ENCODE measurements at places on chromosomes 7 and 10.

DNA sequence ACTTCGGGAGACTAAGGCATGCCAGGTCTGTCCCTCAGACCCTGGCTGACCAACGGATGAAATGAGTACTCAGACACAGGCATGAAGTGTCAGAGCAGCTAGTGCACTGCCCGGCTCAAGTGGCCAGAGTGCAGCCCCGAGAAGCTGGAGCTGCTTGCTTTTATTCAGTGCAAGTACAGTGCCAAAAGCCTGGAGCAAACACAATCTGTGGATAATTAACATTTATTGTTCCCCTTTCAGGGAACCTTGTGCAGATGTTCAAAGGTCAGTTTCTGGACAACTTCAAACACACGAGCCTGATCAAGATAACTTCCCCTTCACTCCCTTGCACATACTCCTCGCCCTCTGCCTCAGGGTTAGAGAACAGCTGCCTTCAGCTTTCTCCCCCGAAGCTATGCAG is 7.9 kb upstream of the ATE1 start:
- no peak for DNase-seq

GRCh38 chr7:33809228-33809627 is 96.1 kb upstream of the BMPER start:
- no peak for DNase-seq

GRCh38 chr7:142669074-142669654 is 80.1 kb upstream of the PRSS1 start:
- DNase-seq, result no peak

DNA sequence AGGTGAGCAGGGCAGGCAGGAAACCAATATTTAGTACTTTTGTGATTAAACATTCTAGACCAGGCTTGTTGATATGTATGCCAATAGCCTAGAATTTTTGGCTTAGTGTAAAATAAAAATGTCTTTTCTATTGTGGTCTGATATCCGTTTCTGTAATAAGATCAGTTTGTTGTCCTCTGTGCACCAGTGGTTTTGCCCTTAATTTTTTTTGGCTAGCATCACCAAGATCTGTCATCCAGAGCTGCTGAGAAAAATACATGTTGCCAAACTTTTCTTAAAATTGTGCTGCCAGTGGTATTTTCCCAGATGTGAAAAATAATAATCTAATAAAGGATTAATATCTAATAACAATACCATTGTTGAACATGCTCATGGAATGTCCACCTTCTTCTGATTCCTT is 115.6 kb downstream of the TWIST1 start:
- no peak for DNase-seq

DNA sequence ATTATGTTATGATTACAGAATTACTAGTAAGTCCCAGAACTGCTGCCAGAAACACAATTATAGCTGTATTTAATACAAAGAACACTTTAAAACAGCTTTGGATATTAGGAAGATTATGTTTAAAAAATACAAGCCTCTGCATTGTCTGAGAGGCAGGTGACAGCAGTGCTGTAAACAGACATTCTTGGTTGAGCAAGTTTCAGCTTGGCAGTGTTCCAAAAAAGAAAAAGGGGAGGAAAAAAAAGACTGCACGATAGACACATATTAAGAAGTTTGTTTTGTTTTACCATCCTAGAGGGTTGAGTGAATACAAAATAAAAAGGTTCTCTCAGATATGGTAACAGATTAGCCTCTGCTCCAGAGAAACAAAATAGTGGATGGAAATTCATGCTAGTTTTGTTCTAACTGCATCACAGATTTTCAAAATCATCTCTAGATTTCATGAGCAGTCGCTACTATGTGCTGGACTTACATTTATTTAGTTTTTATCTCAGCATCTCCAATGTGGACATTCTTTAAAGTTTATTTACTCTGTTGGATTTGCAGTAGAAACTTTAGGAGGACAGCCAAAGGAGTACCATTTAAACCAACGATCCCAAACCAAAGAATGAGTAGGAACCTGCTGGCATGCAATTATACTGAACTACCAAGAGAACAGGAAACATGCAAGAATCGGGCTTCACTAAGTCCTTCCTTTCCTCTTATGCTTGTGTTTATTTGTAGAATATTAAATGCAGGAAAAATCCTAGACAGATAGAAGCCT is 9.0 kb downstream of the FAM204A start:
- no peak for DNase-seq

GRCh38 chr7:152894295-152895170 is 135.0 kb downstream of the ACTR3B start:
- no peak for DNase-seq

DNA sequence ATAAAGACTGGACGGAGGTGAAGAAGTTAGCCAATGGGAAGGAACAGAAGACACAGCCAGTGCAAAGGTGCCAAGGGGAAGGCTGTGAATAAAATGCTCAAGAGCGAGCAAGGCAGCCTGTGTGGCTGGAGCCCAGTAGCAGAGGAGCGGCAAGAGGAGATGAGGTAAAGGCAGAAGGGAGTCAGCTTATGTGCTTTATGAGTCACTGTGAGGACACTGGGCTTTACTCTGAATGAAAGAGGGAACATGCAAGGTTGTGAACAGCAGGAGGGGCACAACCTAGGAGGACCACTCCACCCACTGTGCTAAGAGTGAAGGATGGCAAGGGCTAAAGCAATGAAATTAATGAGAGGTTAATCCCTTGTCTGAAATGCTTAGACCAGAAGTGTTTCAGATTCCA is 129.0 kb upstream of the ODAD2 start:
- DNase-seq, result no peak

GRCh38 chr7:102122026-102122425 is 164.6 kb upstream of the SH2B2 start:
- DNase-seq, result no peak

DNA sequence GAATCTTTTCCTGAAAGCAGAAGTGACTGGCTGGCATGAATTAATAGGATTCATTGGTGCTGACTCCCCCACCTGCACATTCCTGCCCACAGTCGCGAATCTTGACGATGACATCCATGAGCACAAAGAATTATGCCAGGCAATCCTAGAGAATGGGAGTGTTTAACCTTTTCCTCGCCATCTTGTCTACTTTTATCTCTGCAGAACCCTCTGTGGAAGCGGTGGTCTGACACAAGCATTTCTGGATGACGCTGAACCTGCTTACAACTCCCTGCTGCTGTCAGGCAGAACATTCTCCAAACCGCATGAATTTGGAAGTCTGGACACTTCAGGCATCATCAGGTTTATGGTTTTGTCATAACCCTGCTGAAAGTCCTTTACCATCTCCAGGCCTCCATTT is 36.5 kb downstream of the KLF6 start:
- DNase-seq, result no peak

DNA sequence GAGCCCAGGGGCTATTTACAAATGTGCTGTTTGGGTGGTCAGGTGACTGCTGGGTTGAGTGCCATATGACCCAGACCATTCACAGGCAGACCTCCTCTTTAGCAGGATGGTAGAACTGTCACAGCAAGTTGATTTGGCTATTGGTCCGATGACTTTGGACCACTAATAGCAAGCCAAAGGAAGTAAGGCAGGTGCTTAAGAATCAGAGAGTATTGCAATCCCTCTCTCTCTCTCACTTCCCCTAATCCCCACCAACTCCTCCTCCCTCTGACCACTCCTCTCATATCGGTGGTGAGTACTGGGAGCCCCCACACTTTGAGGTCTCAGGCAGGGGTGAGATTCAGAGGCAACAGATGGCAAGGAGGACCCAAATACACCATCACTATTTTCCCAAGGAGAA is 165.3 kb downstream of the TRIL start:
- DNase-seq, result no peak

GRCh38 chr10:31700181-31700611 is 228.4 kb downstream of the ARHGAP12 start:
- DNase-seq, result no peak

- DNase-seq, result no peak
Measured at GRCh38 chr7:24692592-24692991, 64.7 kb downstream of the GSDME start.

DNA sequence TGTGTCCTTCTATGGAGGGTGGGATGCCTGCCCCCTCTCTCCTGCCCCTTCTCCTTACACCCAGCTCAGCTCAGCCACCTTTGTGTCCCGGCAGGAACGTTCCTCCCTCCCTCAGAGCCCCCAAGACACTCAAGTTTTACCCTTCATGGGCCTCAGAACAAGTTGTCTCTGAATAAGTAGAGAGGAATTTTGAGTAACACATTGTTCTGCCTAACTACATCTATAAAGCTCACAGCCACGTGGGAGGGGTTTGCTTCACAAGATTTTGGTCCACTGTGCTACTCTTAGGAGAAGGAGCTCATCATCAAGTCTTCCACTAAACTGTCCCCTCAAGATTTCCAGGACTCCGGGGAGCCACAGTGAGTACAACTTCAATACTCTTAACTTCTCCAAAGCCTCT is 51.6 kb upstream of the ZNF32 start:
- no peak for DNase-seq

- no peak for DNase-seq
Measured at GRCh38 chr10:17673471-17674061, 29.6 kb downstream of the STAM start.

DNA sequence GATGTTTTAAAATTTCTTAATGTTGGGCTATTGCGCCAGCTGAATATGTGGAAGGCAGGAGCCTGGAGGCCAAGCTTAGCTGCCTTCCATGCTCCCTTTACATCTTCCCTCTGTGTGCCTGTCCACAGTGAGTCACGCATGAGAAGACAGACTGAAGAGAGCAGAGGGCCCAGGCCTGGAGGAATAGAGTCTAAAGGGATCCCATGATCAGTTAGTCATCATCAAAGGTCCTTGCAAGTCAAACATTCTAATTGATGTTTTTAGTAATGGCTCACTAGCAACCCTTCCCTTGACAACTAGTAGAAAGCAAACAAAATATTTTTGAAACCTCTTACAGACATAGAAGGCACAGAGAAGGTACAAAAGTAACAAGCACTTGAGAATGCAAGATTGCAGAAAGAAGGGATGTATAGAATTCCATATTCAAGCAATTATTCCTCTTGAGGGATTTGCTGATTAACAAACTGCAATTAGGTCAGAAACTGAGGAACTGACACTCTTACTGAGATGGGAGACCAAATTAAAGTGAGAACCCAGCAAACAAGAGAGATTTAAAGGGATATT is 30.7 kb upstream of the APBB1IP start:
- DNase-seq, result no peak

GRCh38 chr7:103341466-103341865 is 3.1 kb downstream of the DNAJC2 start:
- no peak for DNase-seq

DNA sequence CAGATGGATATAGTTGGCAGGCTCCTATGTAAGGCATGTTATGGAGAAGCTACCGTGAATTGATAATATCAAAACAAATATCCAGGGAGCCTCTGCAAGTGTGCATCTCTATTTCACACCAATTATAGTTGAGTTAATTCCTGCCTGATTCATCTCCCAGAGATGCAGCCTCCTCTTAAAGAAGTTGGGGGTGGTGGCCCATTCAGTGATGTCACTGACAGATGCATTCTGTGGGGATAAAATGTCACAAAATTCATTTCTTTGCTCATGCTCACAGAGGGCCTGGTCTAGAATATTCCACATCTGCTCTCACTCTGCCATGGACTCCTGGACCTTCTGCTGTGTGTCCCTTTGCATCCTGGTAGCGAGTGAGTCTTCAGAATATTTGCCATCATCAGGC is 189.1 kb upstream of the PRSS1 start:
- no peak for DNase-seq

- DNase-seq, result no peak
Measured at GRCh38 chr7:27098578-27099451, 3.0 kb upstream of the HOXA1 start.

DNA sequence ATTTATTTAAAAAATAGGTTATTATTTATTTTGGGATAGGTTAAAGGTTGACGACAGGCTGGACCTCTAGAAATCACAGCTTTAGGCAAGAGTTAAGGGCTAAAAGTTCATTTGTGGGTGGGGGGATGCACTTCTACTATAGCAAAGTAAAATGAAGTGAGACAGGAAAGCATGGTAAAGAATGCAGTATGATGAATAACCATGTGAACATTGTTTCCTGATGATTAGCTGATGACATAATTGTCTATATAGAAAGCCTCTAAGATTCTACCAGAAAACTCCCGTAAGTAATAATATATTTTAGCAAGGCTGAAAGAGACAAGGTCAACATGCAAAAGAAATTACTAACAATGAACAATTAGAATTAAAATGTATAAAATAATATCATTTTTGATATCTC is 25.7 kb upstream of the PRSS37 start:
- no peak for DNase-seq

- no peak for DNase-seq
Measured at GRCh38 chr7:128920913-128921582, 10.5 kb upstream of the KCP start.

- DNase-seq, result no peak
Measured at GRCh38 chr10:124066781-124067714, 26.4 kb downstream of the CHST15 start.

GRCh38 chr10:80468002-80468401 is 13.9 kb downstream of the TSPAN14 start:
- DNase-seq, result no peak

DNA sequence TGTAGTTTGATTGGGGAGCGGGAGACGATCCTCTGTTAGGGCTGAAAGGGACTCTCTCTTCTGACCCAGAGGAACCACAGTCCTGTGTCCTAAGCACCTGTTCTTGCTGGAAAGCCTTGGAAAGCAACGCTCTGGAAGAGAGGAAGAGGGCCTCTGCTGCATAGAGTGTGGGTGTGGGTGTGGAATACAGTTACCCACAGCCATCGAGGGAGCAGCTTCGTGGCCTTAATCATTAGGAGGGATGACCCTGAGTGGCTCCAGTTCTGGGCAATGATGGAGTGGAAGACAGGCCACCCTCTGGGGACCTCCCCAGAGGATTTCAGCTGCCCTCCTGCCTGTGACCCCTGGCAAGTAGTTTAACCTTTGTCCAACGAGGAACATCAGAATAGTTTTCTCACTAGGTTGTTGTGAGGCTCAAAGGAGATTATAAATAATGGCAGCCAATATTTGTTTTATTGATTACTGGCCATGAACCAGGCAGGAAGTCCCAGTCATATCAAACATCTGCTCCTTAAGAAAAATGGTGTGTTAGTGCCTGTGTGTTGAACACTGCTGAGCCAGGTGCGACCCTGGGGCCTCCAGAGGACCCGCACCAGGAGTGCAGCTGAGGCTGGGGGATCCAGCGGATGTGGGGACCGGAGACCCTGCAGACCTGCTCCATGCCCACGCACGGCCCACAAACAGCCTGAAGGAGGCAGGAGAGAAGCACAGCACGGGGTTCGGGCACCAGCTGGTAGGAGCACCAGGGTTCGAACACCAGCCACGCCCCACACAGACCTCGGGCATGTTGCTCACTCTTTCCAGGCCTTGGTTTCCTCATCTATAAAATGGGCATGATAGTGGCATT is 35.6 kb downstream of the FAM241B start:
- no peak for DNase-seq

- DNase-seq, result no peak
Measured at GRCh38 chr10:28580825-28581224, 47.9 kb downstream of the WAC start.

- DNase-seq, result no peak
Measured at GRCh38 chr10:45373003-45373575, 927 bp upstream of the ALOX5 start.

- no peak for DNase-seq
Measured at GRCh38 chr10:68826764-68827591, at the start of gene STOX1. Gene STOX1 (plus strand): TSS chr10:68827531. CDS start chr10:68827624, 93 bp downstream.
